ENCODE measurements at places on chromosomes 1 and 21.

- no peak for DNase-seq
Measured at GRCh38 chr1:154520333-154520732, 18.1 kb upstream of the SHE start.

- DNase-seq, result no peak
Measured at GRCh38 chr1:53378061-53378460, 50.2 kb upstream of the LRP8 start.

GRCh38 chr1:217660353-217661062 is 29.4 kb downstream of the SPATA17 start:
- peak; percentile 14 for DNase-seq

- no peak for DNase-seq
Measured at GRCh38 chr1:175602026-175602585, 141.3 kb downstream of the TNR start.

- DNase-seq, result no peak
Measured at GRCh38 chr1:3234281-3234680, 165.3 kb downstream of the PRDM16 start.

GRCh38 chr1:183472488-183473216 is at the start of gene SMG7:
SMG7 (plus strand) TSS chr1:183472499; CDS start chr1:183472621, 122 bp downstream.
- DNase-seq, result peak; percentile 77

- no peak for DNase-seq
Measured at GRCh38 chr1:242827538-242827937, 303.0 kb upstream of the PLD5 start.

- DNase-seq, result no peak
Measured at GRCh38 chr1:154408174-154408777, 3.1 kb downstream of the IL6R start.

DNA sequence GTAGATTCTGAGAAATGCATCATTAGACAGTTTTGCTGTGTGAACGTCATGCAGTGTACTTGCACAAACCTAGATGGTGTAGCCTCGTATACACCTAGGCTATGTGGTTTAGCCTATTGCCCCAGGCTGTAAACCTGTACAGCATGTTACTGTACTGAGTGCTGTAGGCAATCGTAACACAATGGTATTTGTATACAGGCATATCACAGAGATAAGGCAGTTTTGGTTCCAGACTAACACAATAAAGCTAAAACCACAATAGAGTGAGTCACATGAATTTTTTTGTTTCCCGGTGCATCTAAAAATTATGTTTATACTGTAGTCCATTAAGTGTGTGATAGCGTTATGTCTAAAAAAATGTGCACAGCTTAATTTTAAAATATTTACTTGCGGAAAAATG is 6.9 kb downstream of the IL10RB start:
- no peak for DNase-seq

GRCh38 chr1:221166559-221167318 is 287.5 kb downstream of the HLX start:
- no peak for DNase-seq

DNA sequence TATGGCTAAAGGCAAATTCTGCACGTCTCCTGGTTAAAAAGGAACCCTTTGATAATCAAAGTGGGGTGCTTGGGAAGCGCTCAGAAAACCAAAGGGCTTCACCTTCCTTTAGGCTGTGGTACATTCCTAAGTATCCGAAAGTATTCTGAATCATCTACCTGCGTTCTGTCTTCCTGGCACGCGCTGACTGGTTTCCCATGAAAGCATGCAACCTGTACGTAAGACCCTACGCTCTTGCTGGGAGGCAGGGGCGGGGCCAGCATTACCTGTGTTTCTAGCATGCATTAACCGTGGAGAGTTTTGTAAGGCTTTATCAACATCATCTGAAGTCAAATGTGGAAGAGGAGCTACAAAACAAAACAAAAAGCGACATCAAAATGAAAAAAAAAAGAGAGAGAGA is 96.0 kb downstream of the ERG start:
- DNase-seq, result no peak

GRCh38 chr1:116986421-116987255 is 14.9 kb upstream of the CD101 start:
- no peak for DNase-seq

GRCh38 chr1:17197696-17198095 is 7.2 kb upstream of the PADI1 start:
- no peak for DNase-seq

DNA sequence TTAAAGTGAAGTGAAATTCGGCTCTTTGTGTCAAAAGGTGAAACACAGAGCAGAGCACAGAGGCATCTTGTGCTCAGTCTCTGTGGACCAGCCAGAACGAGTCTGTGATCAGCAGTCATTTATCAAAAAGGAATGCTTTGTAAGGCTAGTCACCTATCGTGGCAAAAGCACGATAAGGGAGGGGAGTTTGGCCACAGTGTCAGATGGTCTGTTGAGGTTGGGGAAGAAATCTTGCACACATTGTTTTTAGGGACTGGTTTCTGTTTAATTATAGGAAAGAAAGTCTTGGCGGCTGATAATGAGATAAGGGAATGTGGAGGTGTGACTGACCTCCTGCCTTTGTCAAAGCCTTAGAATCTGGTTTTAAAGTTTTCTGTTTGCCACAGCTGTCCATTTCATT is 58.2 kb upstream of the KIAA1614 start:
- no peak for DNase-seq

- no peak for DNase-seq
Measured at GRCh38 chr21:34882719-34883131, 166.4 kb downstream of the RUNX1 start.

DNA sequence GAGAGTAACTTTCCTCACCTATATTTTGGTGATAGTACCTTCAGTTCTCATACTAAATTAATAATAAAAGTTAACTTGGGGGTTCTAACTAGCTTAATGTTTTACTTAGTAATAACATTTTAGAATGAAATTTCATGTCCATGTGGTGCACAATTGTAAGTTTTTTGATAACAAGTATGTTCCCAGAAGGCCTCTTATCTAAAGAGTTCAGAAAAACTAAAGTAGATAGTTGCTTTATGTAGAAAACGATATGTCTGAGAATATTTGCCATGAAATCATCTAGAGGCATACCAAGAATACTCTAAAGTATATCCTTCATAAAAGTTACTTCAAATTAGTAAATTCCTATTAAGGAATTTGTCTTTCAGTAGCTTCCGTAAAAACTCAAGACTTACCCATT is 10.2 kb upstream of the ADCY10 start:
- no peak for DNase-seq

All from NCI-H146 (cell line).